Dermis microvascular lymphatic vessel endothelial cell (primary cell): ENCODE measurements at places on chromosomes 12 and 14. TPM values are rescaled to one million over a fixed set of nuclear protein-coding genes. Genes with fewer than 3 reads are reported as not detected.

The KLRG1 gene
- total RNA-seq: 0.51 and 0.63 TPM in 2 replicates

The AKT1 gene
- 127 and 146 TPM in 2 replicates for total RNA-seq

The AQP6 gene
- total RNA-seq: not detected in 2 replicates

The WIF1 gene
- under 0.01 TPM in 1 of 2 replicates, not detected in the other for total RNA-seq

The CCNB1IP1 gene
- 38.6 and 39.7 TPM in 2 replicates for total RNA-seq

The POU6F1 gene
- 1.3 and 3.0 TPM in 2 replicates for total RNA-seq
